WTC11 (cell line): ENCODE measurements at places on chromosomes 1 and 21.

DNA sequence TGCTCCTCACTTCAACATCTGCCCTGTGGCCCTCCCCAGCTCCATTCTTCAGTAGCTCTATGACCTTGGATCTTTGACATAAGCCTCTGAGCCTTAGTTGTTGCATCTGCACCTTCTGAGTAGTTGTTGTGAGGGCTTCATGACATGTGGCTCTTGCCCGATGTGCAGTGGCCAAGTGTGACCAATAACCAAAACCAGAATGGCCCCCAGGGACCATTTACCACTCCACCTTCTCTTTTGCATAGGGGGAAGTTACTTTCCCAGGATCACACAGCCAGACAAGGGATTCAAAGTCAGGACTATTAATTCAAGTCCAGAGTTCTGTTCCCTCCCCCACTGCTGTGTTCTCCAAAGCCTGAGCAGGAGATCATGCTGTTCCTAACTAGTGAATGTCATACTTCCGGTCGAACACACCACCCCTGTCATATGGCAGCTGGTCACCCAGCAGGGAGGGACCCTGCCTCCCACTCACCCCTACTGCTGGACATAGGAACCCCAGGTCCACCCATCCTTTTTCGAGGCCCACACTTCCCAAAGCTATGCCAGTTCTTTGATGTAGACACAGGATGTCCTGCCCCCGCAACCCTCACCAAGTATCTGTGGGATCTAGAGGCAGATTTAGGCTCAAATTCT is 4.0 kb downstream of the FGR start:
- DNase-seq = no peak

GRCh38 chr1:111505641-111506119 is 2.2 kb upstream of the ADORA3 start:
- DNase-seq = no peak

DNA sequence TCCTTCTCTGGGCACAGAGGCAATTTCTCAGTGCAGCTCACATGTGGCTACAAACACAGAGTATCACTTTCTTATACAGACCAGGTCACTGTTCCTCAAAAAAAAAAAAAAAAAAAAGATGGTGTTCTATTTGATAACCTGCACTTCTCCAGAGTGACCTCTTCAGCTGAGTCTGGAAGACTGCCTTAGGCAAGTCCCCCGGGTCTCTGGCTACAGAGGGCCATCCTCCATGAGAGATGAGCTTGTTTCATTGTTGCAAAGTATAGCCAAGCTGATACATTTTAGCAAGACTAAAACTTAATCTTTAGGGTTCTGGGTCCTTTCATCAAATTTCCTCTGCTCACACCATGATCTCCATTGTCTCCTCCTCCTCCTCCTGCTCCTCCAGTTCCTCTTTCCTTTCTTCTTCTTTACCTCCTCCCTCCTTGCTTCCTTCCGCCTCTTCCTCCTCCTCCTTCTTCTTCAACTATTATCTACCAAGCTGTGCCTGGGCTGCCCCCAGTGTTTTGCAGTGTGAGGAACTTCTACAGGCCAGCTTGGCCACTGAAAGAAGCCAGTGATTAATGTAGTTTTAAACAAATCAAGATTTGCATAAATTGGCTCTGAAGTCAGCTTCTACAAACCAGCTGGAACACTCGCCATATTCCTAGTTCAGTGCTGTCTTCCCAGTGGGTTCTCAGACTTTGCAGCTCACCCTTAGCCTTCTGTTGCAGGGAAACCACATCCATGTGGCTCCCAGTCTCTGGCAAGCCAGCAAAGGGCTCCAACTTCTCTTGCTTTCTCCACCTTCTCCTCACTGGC is 139.4 kb downstream of the RUNX1 start:
- DNase-seq = no peak

DNA sequence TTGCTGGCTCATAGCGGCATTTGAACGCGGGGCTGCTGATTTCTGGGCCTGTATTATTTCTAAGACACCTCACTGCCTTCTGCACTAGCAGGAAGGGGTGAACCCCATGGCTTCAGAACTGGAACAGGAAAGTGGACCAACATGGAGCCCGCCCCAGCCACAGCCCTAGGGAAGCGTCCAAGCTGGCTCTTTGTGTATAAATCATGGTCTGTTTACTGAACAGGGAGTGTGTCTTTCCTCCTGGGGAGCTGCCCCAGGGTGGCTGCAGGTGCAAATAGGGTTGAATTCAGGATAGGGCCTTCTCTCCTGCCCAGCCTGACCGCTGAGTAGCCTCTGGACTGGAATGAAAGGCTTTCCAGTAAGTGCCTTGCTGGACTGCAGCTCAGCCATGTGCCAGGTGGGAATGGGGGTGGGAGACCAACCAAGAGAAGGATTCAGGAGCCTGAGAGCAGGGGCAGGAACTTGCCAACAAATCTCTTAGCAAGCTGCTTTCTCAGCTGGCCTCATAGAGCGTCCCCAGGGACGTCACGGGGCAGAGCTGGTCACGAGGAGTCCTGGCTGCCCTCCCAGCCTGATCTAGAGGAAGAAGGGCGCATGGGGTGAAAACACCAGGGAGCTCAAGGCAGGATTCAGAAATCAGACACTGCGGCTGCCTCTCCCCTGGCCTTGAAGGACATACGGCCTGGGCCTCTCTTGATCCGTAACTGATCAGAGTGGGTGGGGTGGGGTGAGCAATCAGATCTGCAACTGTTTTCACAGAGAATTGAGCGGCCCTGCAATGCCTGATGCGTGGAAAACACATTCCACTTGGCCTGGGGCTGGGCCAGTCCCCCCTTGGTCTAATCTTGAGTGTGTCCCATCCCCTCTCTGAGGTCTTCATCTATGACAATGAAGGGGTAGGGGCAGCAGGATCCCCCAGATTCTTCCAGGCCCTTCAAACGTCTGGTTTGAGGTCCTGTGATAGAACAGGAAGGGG is 56.5 kb upstream of the SELENON start:
- no peak for DNase-seq

GRCh38 chr1:34500451-34500850 is 254.4 kb upstream of the GJB5 start:
- DNase-seq = peak; percentile 76

DNA sequence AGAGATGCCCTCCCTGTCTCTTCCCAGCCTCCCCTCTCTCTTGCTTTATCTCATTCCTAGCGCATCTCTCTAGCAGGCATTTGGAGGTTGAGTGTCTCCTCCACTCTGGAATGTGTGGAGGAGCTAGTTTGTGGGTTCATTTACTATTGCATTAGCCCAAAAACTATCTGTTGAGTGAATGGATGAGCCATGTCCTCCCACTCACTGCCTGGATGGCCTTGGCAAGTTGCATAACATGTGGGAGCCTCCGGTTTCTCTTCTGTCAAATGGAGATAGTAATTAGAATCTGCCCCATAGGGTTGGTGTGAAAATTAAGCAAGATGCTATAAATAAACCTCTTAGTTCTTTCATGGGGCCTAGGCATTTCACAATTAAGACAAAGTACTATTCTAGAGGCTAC is 181.8 kb downstream of the KAZN start:
- DNase-seq = no peak

- DNase-seq = peak; percentile 58
Measured at GRCh38 chr1:210328746-210329503, at the start of gene HHAT. TSS of gene HHAT (plus strand) at chr1:210328902. CDS start at chr1:210348976, 20,074 bp downstream.

DNA sequence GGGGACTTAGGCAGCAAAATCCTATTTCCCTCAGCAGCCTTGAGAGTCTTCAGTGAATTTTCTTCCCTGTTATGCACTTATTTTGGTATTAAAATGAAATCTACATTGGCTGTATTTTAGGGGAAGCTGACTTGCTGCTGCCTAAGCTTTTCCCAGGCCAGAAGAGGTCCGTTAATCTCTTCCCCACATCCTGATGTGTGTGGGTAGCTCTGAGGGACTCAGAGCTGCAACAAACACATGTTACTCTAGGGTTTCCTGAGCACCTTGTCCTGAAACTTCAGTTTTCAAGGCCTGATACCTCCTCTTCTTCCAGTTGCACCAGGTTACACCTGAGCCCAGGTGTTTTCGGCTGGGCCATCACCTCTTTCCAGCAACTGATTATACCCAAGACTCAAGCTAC is 51.5 kb downstream of the SYT6 start:
- DNase-seq = no peak

DNA sequence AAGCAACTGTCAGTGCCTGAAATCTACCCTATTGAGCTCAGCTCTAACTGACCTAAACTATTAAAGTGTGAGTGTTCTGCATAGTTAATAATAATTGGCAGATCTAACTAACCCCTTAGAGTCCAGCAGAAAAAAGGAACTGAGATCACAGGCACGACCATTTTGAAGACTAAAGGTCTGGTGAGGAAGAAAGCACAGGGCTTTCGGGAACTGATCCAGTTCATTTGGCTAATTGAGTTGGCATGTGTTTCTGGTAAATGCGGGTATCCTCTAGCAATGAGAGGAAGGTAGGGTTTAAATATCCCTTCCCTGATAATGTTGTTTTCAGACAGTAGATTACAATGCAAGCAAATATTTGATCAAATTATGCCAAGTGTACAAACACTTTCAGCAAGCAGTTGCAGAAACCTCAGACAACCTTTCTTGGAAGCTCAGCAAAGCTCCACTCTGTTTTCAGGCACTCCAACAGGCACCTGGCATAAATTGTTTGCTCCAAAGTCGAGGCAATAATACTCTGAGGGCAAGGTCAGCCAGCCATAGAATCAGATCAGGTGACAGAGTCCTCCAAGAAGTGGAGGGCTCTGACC is 100.8 kb downstream of the KCNK1 start:
- DNase-seq = no peak

DNA sequence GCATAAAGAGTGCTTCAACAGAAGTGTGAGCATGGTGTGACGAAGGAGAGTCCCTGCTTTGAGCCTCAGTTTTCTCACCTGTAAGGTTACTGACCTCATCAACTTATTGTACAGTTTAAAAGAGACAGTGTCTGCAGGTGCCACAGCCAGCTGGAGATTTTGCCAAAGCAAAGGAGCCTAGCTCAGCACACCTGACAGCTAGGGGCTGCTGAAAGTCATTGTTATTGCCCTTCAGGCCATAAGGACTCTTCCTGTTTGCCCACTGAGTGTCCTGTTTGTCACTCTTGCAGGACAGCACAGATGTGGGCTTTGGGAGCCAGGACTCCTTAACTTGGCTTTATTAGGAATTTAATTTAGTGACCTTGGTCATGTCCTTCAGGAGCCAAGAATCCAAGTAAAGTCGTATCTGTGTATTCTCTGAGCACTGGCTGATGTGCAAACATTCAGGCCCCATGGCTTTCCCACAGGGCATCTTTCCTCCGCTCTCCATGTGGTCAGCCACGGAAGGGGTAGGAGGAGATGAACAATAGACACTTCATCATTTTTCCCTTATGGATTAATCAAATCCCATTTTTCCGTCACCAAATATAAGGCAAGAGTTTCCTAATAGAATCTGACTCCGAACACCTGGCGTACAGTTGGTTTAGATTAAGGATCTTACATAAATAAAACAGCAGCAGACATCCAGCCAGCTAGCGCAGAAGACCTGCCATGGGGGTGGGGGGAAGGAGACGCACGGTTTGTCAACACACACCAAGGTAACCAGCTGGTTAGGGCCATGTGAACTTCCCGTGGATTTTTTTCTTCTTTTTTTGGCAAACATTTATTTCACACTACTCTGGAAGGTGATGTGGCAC is 43.1 kb upstream of the KANK4 start:
- DNase-seq = no peak

- DNase-seq = peak; percentile 2
Measured at GRCh38 chr21:44527983-44528633, 11.9 kb downstream of the KRTAP10-1 start.
